ENCODE measurements at places on chromosomes 3 and 15.

- DNase-seq, result no peak
Measured at GRCh38 chr3:32996048-32996754, 44.8 kb downstream of the CCR4 start.

GRCh38 chr3:97481416-97481815 is 283.1 kb upstream of the ARL6 start:
- DNase-seq, result no peak

- DNase-seq, result no peak
Measured at GRCh38 chr3:128178782-128179483, 25.7 kb downstream of the EEFSEC start.

- DNase-seq, result no peak
Measured at GRCh38 chr3:41247055-41248004, 48.0 kb downstream of the CTNNB1 start.

DNA sequence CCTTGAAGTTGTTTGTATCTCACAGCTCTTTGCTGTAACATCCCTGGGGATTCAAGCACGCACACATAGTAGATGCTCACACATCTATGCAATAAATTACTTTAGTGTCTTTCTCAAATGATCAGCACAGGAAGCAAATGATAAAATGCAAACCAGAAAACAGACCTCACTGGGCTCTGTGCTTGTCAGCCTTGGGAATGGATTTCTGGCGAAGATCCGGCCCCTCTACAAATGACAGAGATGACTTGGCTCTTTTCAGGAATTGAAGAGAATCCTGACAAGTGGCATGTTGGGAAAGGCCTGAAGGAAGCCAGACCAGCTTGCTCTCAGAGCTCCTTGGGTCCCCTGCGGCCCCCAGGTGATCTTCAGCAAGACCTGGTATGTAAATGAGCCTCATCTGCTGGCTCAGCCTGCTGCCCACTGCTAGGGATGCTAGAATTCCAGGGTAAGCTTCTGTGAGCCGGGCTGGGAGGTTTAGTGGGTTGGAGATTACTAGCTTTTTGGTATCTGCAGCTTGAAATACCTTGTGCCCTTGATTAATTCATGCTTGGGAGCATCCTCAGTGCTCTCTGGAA is 54.1 kb downstream of the LPP start:
- no peak for DNase-seq
